ENCODE measurements at places on chromosomes 2 and 18.

DNA sequence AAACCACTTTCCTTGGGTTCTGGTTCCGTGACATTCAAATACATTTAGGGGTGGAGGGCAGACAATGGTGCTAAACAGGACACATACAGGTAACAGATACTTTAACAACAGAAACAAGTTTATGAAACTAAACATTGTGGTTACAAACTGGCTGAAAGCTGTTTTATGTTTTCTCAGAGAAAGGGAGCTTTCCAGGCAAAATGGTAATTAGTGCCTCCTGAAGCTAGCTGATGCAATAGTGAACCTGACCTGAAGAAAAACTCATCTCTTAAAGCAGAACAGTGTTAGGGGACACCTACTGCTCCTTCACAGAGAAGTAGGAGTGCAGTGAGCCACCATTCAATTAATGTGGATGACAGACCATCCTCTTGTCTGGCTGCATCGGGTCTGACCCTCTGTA lies 138.9 kb downstream of the CCDC148 start:
- DNase-seq = no peak

DNA sequence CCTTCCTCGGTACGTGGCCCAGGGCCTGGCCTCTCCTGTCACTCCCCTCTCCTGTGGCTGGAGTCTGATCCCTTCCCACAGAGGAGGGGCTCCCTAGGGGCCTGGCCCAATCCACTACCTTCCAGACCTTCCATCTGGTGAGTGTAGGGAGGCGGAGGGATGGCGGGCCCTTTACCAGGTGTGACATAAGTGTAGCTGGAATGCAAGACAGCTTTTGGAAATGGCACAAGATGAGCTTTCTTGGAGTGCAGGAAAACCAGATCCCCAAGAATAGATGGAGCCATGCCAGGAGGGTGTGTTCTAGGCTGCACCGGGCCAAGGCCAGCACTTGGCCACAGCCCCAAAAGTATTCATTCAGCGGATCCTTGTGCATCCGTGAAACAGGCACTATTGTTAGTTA lies 30.1 kb downstream of the IGFBP5 start:
- DNase-seq = no peak

- DNase-seq = no peak
These were observed 694.9 kb upstream of the KLHL29 start for GRCh38 chr2:22690096-22690495.

- no peak for DNase-seq
These were observed 54.8 kb downstream of the CAVIN2 start for GRCh38 chr2:191791953-191792560.

DNA sequence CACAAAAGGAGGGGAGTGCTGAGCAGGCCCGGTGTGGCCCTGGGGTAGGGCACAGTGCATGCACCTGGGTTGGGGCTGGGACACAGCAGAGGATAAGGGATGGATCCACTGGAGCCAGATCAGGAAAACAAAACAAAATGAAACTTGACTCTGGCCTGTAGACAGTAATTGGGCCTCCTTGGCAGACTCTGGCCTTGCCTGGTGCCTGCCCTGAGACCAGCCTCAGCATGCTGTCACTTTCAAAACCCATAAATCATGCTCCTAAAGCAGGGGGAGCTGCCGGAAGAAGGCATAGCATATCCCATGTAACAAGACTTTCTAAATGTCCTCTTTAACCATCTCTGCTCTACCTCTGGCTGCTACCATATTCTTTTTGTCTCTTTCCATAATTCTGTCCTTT lies 61.1 kb upstream of the IGFBP5 start:
- no peak for DNase-seq

- no peak for DNase-seq
These were observed 50.8 kb upstream of the TWSG1 start for GRCh38 chr18:9283791-9284190.

- DNase-seq = no peak
These were observed 4.9 kb downstream of the GPR17 start for GRCh38 chr2:127650785-127651380.
